ENCODE measurements at places on chromosomes 1 and 21.

DNA sequence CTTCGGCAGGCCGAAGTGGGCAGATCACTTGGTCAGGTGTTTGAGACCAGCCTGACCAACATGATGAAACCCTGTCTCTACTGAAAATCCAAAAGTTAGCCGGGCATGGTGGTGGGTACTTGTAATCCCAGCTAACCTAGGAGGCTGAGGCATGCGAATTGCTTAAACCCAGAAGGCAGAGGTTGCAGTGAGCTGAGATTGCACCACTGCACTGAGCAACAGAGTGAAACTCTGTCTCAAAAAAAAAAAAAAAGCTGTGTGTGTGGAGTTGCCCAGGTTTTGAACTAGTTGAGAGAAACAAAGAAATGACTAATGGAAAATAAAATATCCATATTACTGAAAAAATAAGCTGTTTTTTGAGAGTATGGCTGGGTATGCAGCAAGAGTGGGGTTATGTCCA is 100.2 kb downstream of the GTF2B start:
- DNase-seq, result no peak

- DNase-seq, result no peak
Observed at GRCh38 chr1:172662464-172663109, 3.7 kb downstream of the FASLG start.

GRCh38 chr1:56434740-56435139 is 144.6 kb downstream of the PLPP3 start:
- no peak for DNase-seq

DNA sequence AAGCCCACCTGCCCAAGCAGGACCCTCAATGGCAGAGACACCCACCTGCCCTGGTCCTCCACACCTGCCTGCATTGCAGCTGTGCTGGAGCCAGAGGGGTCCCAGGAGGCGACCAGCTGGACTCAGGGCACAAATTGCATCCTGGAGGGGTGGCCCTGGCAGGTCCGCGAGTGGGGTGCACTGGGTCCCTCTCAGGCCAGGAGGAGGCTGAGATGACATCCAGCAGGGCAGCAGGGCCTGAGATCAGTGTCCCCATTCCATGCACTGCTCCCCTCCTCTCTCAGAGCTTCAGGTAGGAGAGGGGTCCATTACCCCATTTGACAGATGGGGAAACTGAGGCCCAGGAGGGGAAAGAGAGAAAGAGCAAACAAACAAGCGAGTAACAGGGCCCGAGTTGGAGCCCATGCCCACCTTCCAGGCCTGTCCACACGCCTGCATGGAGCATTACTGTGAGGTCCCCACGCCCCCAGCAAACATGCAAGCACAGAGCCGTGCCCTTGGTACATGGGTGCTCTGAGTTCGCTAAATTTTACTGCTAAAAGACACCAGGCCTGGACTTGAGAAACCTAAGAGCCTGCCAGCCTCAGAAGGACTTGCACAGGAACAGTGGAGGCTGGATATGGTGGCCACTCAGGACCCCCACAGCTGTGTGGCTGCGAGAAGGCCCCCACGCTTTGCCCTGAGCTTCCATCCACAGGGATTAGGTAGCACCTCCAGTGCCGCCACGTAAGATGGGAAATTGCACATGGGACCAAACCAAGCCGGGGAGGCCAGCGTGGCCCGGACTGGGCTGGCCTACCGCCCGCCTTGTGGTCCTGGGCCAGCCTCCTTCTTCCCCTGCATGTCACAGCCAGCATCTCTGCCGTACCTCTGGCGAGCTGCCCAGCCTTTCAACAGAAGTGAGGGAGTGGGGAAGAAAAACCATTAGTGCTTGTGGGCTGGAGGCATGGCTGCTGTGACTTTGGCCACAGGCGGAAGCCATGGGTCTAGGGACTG is 7.4 kb downstream of the WNT3A start:
- no peak for DNase-seq

Measured in thoracic aorta (tissue), 2 donors.